ENCODE measurements at places on chromosomes 2 and 18.

- DNase-seq, result no peak
Observed at GRCh38 chr2:99942561-99943347, 199.6 kb downstream of the AFF3 start.

- no peak for DNase-seq
Observed at GRCh38 chr2:37439131-37439642, 94.8 kb downstream of the QPCT start.

DNA sequence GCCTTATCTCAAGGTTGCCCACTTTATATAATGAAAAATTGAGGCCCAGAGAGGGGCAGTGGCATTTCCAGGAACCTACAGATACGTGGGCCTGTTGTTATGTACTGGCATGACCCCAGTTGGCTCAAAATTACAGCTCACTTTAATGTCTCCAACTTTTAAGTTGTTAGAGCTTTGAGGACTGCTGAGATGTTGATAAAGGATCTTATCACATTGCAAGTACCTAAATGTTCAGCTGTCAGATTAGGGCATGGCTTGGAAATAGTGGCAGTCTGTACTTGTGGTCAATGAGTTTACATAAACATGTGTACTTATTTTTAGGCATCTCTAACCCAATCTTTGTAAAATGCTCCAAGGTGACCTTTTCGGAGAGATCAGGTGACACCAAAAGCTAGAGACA, 14.6 kb downstream of the SLC4A5 start:
- DNase-seq, result no peak

GRCh38 chr2:82224301-82224940, 1919.9 kb upstream of the LRRTM1 start:
- no peak for DNase-seq

DNA sequence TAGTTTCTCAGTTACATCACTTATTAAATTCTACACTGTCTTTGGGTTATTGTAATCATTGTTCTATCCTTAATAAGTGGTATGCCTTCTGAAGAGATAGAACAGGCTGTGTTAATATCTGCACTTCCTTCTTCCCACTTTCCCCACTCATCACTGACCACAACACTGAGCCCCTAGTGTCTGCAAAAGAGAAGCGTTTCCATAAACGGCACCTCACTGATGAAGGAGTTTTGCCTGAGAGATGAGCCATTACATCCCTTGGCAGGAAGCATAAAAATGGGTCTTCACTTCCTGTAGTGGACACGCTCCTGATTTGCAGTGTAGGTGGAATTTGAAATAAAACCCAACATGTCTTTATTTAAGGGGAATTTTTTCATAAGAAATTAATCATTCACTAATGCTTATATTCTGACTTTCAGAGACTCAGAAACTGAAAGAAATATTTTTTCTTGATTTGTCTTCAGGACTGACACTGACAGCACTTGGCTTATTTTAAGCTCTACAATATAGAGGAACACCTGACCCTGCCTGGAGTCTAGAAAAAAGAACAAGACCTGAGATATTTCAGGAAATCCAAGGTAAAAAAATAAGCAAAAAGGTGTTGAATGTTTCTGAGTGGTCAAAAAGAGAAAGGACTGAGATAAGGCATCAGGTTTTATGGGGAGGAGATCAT, 275.3 kb downstream of the RAD51AP2 start:
- no peak for DNase-seq

DNA sequence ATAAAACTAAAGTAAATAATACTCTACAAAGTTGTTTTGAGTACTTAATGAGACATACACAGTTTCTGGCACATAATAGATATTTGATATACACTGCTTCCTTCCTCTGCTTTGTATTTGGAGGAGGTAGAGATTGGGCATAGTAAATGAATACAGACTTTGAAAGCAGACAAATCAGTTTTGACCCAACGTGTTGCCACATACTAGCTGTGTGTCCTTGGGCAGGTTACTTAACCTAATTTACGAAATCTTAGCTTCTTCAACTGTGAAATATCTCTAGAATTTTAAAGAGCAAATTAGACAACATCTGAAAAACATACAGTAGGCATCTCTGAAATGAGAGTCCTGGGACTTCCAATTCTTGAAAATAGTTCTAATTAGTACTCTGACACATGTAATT, 425.4 kb downstream of the TGIF1 start:
- DNase-seq, result no peak

GRCh38 chr2:172462373-172462848, 35.0 kb downstream of the ITGA6 start:
- DNase-seq, result no peak
